ENCODE measurements at places on chromosomes 2 and 18.

- DNase-seq = no peak
Observed at GRCh38 chr2:191204433-191204832, 40.8 kb upstream of the MYO1B start.

DNA sequence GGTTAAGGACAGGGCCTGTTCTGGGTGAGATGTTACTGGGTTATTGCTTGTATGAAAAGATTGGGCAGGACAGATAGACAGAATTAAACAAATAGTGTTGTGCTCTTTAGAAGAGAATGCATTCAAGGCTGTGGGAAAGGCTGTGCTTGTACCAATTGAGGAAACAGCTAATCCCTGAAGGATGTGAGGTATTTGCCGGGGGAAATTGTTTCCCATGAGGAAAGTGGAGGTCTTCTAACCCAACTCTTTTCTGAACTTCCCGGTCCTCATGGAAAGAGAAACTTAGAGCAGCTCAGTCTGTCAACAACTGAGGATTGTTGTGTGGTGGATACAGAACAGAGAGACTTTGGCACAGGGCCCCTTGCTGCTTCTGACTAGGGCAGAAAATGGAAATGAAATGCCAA, 9.5 kb downstream of the SLC1A4 start:
- no peak for DNase-seq

DNA sequence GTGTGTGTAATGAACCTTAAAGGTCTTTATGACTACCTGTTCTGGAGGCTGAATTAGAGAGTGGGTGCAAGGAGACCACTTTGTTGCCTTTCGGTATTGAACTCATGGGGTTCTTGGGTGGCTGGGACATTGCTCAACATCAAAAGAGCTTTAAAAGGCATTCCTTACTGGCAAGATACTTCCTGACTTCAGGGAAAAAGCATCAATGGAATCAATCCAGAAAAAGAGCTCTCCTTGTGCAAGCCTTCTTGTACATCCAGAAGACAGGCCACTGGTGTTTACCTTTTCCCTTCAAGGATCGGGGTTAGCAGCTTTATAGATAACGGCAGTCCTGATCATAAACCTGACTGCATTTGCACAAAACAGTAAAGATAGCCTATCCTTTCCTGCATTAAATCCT, 9.5 kb downstream of the PNO1 start:
- DNase-seq = no peak

DNA sequence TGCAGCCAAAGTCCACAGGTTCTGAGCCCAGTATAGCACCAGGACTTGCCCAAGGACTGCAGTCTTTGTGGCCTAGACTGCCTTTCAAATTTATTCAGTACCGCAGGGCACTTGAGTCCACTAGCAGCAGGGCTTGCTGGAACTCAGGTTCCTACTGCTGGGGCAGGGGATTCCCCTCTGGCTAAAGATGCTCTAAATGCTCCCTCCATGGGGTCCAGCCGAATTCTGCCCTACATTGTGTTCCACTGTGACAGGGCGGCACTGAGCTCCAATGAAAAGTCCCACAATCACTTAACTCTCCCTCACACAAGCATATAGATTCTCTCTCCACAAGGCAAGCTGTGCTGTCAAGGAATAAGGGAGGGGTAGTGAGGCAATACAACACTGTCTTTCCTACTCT, 518.1 kb upstream of the VRK2 start:
- DNase-seq = no peak
